ENCODE measurements at places on chromosomes 4 and X. TPM values are rescaled to one million over a fixed set of nuclear protein-coding genes. Genes with fewer than 3 reads are reported as not detected.

GRCh38 chr4:188941524-188942119 lies 802.4 kb downstream of the TRIML1 start:
- H3K27me3 ChIP-seq, result no peaks in the 10 kb centered on the region
- H3K4me1 ChIP-seq, result peaks cover 13% of the 10 kb centered on the region

- no peak overlapping the region for H3K4me3 ChIP-seq
- no peak for DNase-seq
- H3K36me3 ChIP-seq, result no peaks in the 10 kb centered on the region
- H3K4me1 ChIP-seq, result peaks cover 1% of the 10 kb centered on the region
- no peak overlapping the region for H3K27ac ChIP-seq
Observed at GRCh38 chrX:129529685-129530281, 6.5 kb upstream of the SMARCA1 start.

DNA sequence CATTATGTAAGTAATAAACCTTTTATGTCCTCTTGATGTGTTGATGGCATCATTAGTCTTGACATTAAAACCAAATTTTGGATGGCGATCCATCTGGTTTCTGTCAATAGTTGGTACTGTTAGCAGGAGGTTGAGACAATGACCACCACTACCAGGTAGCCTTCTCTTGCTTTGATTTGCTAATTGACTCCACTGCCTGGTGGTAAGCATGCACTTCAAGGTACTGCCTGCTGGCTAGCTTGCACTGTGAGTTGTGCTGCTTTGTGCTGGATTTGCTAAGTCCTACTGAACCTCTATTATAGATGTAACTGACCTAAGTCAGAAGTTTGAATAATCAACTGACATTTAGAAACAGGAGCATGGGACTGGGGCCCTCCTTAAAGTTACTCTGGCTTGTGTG lies 46.3 kb downstream of the ATP1B4 start:
- H3K27me3 ChIP-seq, result no peaks in the 10 kb centered on the region
- H3K36me3 ChIP-seq, result no peaks in the 10 kb centered on the region
- H3K4me1 ChIP-seq, result no peaks in the 10 kb centered on the region
- no peak overlapping the region for H3K4me3 ChIP-seq

GRCh38 chr4:149719806-149720205 lies 95.8 kb downstream of the IQCM start:
- H3K4me1 ChIP-seq, result no peaks in the 10 kb centered on the region
- H3K27me3 ChIP-seq, result no peaks in the 10 kb centered on the region
- no peak overlapping the region for H3K27ac ChIP-seq
- H3K36me3 ChIP-seq, result no peaks in the 10 kb centered on the region

DNA sequence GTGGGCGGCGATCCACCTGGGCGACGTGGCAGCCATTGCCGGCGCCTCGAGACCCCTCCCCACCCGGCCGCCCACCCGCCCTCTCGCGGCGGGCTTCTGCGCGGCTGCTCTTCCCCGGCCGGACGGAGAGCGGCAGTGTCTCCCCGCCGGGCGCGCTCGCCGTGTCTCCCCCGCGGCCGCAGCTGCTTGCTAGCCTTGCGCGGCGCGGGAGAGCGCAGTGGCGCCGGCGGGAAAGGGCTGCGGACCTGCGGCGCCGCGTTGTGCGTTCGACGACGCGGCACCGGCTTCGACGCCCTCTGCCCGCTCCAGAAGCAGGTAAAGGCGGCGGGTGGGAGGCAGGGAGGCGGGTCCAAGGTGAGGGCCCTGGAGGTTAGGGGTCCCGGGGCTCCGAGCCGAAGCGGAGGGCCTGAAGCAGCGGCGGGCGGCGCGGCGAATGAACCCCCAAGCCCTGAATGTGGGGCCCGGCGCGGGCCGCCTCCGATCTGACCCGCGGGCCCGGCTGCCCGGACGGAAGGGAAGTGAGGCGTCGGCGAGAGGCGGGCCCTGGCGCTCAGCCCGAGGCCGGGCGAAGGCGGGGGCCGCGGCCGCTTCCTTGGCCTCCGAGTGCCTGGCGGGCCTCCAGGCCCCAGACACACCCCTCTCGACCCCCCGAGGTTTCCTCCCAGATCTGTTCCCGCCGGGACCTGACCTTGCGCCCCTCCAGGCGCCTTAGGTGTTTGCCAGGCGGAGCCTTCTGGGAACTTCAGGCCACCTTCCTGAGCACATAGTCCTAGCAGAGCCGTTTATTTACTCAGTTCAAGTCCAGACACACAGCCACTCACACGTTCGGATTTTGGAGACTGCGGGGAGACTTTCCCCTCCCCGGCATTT lies at the start of gene N4BP2:
TSS of gene N4BP2 (plus strand) at position 135 of the 870 bp plus-strand sequence. CDS start 40,491 bp downstream, outside the sequence.
- peak within 1 kb of the TSS; percentile 74 for H3K4me3 ChIP-seq
- DNase-seq, result peak; percentile 94
- no peaks in the 10 kb centered on the region for H3K36me3 ChIP-seq
- peak within 1 kb of the TSS; percentile 91 for H3K27ac ChIP-seq

The ITGB1BP2 gene
- 1.5 TPM for total RNA-seq

DNA sequence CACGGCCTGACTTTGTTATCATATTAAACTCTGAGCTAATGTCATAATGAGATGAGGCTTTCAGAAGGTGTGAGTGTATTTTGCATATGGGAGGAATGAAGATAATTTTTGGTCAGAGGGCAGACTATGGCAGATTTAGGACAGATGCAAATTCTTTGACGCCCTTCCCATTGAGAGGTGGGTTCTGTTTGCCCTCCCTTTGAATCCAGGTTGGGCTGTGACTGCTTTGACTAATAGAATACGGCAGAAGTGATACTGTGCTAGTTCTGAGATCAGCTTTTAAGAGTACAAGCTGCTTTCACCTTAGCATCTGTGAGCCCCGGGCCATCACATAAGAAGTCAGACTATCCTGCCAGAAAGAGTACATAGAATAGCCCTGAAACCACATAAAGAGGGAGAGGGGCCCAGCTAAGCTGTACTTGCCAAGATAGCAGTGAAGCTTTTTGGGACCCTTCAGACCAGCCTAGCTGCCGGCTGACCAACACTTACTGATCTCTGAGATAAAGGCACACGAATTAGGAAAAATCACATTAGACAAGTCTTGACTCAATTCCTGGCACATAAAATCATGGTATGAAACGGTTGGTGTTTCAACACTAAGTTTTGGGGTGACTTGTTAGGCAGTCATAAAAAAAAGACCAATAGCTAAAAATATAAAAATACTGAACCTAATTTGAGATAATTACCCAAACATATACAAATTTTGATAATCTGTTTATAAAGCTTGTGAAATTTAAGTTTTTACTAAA lies 166.7 kb upstream of the SH3RF1 start:
- H3K4me1 ChIP-seq, result no peaks in the 10 kb centered on the region
- H3K27ac ChIP-seq, result no peak overlapping the region
- no peak overlapping the region for H3K4me3 ChIP-seq
- H3K27me3 ChIP-seq, result no peaks in the 10 kb centered on the region

The RGN gene
- total RNA-seq, result 4.4 TPM

The RTL3 gene
- total RNA-seq, result under 0.01 TPM

The HCFC1 gene
- 24.6 TPM for total RNA-seq

The BEND2 gene
- not detected for total RNA-seq

GRCh38 chrX:43087830-43088229 lies 309.9 kb upstream of the PPP1R2C start:
- H3K27me3 ChIP-seq, result no peaks in the 10 kb centered on the region
- H3K36me3 ChIP-seq, result no peaks in the 10 kb centered on the region
- no peak for DNase-seq
- H3K4me3 ChIP-seq, result no peak overlapping the region
- H3K27ac ChIP-seq, result no peak overlapping the region
- no peaks in the 10 kb centered on the region for H3K4me1 ChIP-seq

GRCh38 chr4:828641-829271 lies 2.8 kb upstream of the CPLX1 start:
- H3K27me3 ChIP-seq, result peaks cover 44% of the 10 kb centered on the region
- no peaks in the 10 kb centered on the region for H3K36me3 ChIP-seq
- DNase-seq, result peak; percentile 96
- no peaks in the 10 kb centered on the region for H3K4me1 ChIP-seq

DNA sequence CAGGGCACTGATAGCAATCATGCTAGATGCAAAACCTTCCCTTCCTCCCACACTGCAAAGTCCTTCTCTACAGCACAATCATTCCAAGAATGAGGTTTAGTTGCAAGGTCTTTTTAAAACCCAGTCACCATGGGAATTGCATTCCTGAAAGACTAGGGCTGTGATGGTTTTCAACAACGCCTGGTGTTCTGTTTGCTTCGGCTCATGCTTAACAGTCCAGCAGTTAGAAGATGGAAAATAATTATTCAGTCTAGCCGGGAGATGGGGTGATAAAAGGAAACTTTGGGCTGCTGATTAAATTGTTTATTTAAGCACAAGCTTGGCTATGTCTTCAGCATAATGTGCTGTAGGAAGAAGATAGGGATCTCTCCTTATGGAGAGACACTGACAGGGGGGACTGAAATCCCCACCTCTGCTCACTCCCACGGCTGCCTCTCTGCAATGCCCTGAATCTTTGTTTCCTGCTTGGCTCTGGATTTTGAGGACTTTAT lies 211.4 kb downstream of the MID1IP1 start:
- no peaks in the 10 kb centered on the region for H3K27me3 ChIP-seq
- no peak overlapping the region for H3K27ac ChIP-seq
- H3K4me1 ChIP-seq, result peaks cover 21% of the 10 kb centered on the region
